ENCODE measurements at places on chromosomes 3 and 15.

DNA sequence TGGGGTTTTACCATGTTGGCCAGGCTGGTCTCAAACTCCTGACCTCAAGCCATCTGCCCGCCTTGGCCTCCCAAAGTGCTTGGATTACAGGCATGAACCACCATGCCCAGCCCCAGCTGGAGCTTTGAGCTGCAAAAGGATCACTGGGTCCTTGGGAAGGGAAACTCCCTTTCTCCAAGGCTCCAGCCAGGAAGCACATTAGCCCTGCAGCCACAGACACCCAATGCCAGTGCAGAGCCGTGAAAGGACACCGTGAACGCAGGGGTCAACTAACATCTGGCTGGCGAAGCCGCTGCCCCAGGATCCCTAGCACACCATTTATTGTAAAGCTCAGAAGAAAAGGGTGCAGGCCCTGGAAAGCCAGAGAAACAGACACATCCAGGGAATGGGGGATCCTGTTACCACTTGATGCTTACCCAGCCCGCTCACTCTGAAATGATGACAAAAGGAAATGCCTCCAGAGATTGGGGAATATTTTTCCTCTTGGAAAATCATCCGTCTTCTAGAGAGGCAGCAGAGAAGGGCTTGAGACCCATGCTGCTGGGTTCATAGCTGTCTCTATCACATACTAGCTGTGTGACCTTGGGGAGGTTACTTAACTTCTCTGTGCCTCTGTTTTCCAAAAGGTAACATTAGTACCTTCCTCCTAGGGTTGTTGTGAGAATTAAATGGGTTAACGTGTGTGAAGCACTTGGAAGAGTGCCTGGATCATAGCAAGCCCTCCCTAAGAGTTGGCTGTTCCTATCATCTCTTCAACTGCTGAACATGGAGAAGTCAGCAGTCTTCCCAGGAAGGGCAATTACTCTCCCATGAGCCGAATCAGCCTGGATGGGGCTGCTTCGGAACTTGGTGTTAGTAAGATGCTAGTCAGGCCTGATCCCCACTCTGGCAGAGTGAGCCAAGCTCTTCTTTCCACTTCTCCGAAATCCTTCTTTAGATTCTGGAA lies 40.8 kb downstream of the LMCD1 start:
- no peak for DNase-seq

DNA sequence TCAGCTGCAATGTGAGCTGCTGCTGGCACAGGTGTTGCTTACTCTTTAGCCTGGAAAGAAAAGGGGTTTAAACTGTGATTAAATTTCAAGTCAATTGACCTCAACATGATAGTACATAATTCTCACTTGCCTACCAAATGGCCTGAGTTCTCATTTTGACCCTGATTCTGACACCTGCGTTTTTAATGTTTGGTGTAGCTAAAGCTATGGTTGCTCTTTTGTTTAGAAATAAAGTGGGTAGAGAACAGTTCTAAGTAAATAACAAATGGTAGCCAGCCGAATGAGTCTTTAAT lies 100.8 kb upstream of the SOX2 start:
- DNase-seq: no peak

- peak; percentile 42 for DNase-seq
Observed at GRCh38 chr15:43133430-43134156, at the start of gene TMEM62. Gene TMEM62, plus strand, starts transcription at chr15:43133586. Its CDS starts 217 bp downstream, at chr15:43133803.

- no peak for DNase-seq
Observed at GRCh38 chr15:78949461-78949860, 4.6 kb upstream of the CTSH start.

GRCh38 chr3:134361162-134361835 lies 12.9 kb downstream of the AMOTL2 start:
- DNase-seq: no peak

DNA sequence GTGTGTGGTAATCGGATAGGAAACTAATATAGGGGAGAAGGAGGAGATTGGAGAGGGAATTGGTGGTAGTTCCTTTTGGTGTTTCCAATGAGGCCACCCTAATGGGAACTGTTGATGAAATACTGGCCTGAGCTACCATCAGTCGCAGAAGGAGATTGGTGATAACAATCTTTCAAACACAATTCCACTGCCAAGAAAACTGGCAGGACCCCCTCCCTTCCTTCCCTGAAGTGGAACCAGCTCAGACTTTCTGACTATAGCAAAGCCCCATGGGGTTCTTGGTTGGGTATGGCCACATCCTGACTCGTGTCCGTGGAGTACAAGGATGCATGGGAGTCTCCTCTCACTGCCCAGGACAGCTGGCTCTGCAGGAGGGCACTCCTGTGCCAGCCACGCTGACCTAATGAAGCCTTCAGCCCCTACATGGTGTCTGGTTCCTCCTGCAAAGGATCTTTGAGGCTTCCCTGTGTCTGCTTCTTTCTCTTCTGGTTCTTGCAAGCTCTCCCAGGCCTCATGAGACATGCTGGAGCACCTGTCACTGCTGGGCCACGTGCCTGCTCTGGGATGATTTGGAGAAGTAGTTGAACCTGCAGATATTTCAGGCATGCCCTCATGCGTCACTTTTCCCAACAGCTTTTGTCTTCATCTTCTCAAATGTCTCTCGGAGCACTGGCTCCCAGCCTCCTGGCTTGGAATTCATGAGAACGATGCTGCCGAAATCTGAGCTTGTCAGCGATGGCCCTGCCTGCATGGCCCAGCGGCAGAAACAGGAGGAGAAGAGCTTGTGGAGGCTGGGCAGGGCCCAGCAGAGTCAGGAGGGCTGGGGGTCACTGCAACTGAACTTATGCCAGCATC lies 90.0 kb upstream of the ADPGK start:
- no peak for DNase-seq

DNA sequence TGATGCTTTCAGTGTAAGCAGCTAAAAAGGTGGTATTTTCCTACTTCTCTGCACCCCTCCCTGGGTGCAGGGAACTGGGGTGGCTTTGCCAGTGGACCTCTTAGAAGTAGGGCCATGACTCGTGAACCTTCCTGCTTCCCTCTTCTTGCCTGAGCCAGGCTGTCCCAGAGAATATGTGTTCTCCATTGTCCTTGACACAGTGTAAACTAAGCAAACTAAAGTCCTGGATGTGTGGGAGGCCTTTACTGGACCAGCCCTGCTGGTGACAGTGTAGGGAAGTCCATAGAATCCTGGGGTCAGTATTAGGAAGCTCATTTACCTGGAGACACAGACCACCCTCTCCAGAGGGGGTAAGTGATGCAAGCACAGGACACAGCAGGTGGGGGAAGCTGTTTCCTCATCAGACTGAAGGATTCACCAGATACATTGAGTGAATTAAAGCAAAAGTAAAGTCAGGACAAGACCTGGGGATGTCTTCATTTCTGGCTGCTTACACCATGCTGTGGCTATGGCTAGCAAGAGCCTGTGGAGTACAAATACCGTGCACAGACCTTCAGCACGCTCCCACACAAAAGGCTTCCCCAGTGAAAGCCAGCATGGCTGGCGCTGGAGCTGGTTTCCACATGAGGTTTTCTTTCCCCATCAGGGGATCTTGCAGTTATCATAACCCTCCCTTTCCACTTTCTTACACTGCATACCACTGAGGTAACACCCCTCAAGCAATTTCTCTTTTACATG lies 64.8 kb upstream of the LPP start:
- no peak for DNase-seq

DNA sequence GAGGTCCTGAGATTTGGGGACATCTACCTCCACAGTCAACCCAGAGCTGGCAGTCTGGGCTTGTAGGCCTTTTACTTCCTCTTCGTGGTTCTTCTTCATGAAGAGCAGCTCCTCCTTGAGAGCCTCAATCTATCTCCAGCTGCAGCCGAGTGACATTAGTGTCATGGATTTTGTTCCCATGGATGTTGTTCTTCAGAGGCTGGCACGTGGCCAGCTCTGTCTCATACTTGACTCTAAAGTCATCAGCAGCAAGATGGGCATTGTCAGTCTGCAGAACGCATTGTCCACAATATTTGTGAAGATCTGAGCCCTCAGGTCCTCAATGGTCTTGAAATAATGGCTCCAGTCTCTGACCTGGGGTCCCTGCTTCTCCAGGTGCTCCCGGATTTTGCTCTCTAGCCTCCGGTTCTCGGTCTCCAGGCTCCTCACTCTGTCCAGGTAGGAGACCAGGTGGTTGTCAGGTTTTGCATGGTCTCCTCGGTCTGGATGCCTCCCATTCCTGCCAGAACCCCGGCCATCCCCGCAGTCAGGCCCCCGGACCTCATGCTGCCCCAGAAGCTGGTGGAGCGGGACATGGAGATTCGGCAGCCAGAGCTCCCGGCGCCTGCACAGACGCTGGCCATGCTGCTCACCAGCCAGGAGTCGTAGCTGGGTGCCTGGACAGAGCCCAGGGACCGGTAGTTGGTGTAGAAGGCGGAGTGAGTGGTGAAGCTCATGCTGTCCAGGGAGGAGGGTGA lies 3.4 kb upstream of the CCNL1 start:
- no peak for DNase-seq

DNA sequence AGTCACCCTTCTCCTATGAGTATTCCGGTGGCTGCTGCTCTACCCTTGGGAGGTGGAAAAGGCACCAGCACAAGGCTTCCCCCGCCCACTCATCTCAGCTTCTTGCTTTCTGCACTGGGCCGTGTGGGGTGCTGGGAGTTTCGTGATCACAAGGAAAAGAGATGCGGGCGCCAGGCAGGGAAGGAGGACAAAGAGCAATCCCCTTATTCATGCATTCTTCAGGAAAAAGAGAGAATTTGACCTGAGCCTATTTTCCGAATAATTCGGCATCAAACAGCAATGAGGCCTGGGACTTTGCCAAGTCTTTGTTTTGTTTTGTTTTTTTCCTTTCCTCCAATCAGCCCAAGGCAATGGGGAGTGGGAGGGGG lies 102.2 kb upstream of the LPP start:
- no peak for DNase-seq

- no peak for DNase-seq
Observed at GRCh38 chr15:25790000-25790660, 73.0 kb downstream of the ATP10A start.

DNA sequence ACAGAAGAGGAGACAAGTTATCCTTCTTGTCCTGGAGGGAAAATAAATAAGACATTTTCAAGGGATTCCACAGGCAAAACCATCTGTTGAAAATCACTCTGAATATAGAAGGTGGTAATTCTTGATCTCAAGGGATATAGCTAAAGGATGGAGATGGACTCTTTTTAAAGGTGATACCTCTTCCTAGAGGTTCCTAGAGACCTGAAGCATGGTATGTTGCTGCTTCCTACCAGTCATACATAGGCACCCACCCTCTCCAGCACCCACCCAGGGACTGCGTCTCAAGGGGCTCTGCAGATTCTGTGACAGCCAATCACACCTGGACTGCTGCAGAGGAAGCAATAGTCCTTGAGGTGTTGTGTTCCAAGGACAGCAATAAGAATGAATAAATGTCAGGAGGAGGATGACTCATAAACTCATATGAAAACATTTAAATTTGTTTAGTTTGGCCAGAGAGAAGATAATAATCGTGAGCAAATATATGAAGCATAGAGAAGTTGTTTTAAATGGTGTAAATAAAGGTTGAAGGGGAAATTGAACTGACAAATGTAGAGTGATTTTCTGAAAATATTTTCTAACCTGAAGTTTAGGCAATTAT lies 741.6 kb upstream of the CBLB start:
- DNase-seq: no peak

DNA sequence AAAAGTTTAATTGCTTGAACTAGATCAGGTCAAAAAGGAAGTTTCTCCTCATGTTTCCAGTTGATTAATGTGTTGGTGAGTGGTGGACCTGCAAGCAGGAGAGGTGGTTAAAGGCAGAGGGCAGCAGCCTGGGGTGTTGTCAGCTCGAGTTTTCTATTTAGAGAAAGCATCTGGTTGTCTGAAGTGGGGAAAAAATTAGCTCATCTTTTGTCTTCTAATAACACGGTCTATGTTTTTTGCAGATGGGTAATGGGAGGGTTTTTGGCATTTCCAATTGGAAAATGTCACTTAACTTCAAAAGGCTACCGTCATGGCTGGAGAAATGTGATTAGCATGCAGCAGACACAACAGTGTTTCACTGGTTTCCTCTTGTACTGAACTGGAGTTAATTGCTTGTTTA lies 122.6 kb downstream of the ITPR1 start:
- DNase-seq: no peak

DNA sequence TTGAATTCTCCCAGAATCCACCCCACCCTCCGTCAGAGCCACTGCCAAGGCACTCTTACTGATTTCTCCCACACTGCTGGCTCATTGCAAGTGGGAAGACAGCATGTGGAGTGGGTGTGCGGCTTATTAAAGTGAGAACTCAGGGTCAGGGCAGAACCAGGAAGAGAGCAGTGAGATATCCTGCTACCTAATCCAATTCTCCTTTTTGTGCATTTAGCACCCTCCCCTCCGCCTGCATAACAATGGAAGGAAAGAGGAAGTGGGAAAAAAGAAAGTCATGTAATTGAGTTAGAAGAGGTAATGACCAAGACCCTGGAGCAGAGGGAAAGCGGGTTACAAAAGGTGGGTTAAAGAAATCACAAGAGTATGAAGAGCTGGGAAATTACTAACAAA lies 27.8 kb upstream of the PIK3CB start:
- no peak for DNase-seq

DNA sequence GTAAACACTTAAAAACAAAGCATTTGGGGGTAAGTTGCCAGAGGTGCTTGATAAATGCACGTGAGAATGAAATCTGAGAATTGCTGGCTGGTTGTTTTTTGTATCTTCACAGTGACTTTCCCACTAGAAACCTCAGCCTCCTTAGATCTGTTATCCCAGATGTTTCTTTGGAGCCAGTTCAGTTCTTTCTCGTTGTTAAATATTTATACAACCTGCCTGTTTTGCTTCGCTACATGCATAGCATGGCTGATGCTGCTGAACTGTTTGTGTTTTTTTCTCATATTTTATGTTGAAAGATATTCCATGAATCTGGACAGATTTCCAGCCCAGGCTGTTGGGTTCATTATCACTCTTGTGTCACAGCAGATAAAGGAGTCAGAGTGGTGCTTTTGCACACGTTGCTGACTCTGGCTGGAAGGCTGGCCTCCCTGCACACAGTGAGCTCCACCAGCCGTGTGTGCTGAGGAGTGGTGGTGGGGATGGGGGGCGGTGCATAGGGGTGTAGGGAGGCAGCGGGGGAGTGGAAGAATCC lies 80.2 kb downstream of the ARNT2 start:
- no peak for DNase-seq

- no peak for DNase-seq
Observed at GRCh38 chr3:170532573-170532972, 53.3 kb downstream of the SLC7A14 start.

DNA sequence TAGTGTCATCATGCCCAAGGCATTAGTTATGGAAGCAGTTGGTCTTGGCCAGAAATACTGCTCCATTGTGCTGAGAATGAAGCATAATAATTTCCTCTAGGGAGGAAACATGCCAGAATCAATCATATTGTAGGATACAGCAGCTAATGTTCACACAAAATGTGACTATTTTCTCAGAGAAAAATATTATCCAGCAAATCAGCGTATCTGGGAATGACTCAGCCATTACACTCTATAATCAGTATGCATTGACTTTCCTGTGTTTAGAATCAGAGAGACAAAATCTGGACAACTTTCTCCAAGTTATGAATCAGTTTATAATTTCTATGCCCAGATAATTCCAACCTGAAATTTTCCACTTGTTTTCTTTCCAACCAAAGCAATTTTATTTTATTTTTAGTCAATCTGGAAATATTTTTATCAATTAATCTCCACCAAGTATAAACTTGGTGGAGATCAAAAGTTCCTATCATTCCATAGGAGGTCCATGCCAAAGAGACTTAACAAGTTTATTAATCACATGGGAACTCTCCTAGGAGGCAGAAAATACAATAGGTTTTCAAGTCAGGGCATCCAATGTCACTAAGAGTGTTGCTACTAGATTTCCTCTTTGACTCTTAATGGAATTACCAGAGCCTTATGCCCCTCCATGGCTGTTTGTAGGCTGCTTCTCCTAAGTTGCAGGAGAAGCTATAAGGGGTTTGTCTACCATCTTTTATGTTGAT lies 36.4 kb downstream of the SUCNR1 start:
- no peak for DNase-seq

- no peak for DNase-seq
Observed at GRCh38 chr15:95247071-95247984, 1016.0 kb downstream of the MCTP2 start.

Measured in activated T-cell treated with anti-CD3 and anti-CD28 coated beads for 4 hours (primary cell).